ENCODE measurements at places on chromosomes 5 and 9.

DNA sequence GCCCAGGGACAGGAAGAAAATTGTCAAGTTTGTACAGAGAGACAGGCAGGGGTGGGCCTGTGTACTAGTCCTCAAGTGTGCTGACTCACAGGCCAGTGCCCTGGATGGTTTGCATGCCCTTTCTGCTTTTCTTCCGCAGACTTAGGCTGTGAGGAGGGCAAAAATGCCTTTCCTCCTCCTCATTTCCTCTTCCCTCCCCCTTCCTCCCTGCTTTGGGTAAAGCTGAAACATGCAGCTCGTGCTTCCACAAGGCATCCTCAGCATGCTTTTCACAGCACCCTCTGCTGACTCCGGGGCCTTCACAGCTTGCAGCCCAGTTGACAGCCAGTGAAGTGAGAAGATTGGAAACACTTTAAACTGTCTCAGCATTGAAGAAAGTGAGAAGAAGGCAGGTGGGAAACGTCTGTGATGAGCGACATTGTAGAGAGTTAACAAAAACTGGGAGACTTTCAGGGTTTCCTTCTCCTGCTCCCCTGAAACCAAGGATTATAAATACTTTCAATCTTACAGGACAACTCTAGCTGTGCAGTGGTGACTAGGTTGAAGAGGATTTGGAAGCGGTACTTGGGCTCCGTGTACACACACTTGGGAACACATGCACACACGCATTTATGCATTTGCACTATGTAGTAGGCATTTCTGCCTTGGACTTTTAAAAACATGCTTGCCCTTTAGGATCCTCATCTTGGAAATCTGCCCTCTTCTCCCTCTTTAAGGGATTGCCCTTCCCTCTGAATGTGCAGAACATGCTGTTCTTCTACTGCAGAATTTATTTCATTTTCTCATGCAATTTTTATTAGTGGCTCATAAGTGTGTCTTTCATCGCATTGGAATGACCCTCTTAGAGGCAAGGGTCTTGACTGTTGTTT lies 138.8 kb downstream of the GRIA1 start:
- no peak for DNase-seq

DNA sequence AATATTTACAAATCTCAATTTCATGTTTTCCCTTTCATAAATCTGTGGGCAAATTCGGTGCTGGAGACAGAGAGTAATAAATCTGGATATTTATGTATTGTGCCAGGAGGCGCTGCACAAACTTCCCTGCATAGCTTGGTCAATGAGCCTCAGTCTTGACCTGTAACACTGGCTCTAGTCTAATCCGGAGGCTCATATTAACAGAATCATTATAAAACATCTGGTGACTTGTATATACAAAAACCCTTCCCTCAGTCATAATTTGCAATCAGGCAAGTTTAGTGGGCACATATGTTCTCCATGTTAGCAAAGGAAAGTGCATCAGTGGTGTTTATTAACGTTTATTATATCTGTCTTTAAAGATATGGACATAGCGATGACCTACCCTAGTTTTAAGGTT lies 104.0 kb upstream of the BNC2 start:
- no peak for DNase-seq

DNA sequence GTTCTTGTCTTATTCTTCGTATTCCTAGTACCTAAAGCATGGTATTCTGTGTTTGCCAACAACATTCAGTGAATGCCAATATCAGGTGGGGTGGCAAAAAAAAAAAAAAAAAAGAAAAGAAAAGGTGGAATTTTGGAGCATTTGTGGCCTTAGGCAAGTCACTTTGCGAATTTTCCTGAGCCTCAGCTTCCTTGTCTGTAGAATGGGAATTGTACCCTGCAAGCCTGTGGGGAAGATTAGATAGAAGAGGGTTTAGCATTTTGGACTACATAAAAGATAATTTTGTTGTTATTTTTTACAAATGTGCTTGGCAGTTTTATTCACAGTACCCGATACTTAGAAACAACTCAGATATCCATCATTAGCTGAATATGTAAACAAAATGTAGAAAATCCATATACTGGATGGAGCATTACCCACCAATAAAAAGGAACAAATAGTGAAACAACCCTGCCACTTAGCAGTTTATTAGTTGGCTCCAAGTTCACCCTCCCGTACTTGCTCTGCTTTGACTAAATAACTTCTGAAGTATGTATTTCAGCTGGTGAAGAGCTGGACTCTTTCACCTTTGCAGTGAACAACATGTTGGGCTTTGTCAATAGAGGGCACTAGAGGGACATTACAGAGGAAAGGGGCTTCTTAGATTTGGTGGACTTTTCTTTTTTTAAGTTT lies 13.6 kb downstream of the UBE2D2 start:
- DNase-seq: no peak

GRCh38 chr5:9166202-9167112 lies 379.4 kb downstream of the SEMA5A start:
- no peak for DNase-seq

GRCh38 chr5:30100929-30101328 lies 1092.6 kb upstream of the CDH6 start:
- no peak for DNase-seq

DNA sequence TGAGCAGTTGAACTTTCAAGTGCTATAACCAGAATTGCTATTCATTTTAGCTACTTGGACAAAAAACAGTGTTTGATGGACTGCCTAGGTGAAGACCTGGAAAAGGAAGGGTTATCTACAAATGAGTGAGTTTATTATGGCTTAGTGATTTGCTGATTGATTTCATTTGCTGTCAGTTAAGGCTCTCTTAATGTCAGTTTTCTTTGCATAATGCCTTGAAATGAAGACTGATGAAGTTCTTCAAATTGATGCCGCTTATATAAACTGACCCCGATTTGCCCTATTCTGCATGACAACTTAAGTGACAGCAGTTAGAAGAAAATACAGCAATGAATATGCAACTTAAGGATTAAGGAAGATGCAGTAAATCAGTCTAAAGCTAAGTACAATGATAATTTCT lies 332.6 kb downstream of the CCDC171 start:
- no peak for DNase-seq

DNA sequence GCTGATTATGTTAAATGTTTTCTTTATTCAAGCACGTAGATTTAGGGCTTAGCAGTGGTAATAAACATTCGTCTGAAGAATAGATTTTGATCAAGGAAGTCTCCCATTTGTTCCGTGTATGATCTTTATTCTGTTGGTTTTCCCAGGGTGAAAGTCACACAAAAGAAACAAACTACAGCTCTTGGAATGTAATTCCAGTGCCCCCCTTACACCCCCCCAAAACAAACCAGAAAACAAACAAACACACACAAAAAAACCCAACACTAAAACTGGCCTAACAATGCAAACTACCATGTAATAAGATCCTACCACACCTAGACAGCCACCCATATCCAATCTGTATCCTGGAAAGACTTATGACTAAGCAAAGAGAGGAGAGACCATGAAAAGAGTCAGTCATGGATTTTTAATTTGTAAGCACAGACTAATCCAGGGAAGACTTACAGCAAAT lies 196.2 kb upstream of the ELL2 start:
- no peak for DNase-seq

DNA sequence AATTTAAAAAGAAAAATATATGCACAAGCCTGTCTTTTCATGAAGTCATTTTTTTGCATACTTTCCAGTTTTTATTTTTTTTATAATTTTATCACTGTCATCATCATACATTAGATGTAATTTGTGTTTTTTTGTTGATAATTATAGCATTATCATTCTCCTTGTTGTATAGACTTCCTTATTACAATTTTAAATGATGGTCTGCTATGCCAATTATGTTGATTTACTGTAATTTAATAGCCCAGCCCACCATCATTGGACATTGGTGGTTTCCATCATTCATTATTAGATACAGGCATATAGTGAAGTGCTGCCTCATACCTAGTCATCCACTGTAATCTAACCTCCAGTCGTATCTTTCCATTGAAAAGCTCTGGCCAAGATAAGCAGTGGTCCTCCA lies 3.8 kb upstream of the TJP2 start:
- no peak for DNase-seq

GRCh38 chr9:111621895-111622480 lies 9.1 kb upstream of the DNAJC25 start:
- no peak for DNase-seq

DNA sequence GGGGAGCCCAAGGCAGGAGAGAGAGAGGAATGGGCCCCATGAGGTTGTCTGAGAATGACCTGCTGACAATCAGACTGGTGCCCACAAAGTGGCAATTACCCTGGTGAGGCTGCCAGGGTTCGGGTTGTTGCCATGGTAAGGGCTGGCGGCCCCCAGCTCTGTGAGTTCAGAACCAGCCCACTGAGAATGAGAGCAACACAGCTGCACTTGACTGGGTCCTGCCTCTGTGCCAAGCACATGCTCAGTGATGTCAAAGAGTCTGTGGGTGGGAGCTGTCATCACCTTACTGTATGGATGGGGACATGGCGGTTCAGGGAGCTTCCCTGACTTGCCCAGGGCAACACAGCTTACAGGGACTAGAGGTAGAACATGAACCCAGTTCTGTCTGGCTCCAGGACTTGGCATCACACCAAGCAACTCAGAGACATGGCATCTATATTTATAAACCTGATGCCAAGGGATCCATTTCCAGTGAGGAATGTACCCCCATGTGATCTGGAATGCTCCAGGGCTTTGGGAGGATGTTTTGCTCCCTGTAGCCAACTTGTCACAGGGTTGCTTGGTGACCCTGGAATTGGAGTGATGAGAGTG lies 38.2 kb upstream of the TEX48 start:
- DNase-seq: no peak

DNA sequence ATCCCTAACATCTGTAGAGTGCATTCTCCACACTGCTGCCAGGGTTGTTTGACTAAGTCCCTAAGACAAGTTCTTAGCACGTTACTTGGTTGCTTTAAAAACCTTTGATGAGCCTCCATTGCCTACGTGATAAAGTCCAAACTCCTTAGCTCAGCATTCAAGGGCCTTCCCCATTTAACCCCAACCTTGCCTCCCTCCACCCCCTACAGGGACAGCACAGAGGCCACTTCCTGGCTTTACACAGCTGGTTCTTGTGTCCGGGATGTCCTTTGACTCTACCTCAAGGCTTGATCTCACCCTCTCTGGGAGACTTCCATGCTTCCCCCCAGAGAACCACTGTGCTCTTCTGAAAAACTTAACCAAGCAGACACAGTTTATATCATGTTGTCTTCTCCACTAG lies 29.4 kb downstream of the FAM240B start:
- no peak for DNase-seq

DNA sequence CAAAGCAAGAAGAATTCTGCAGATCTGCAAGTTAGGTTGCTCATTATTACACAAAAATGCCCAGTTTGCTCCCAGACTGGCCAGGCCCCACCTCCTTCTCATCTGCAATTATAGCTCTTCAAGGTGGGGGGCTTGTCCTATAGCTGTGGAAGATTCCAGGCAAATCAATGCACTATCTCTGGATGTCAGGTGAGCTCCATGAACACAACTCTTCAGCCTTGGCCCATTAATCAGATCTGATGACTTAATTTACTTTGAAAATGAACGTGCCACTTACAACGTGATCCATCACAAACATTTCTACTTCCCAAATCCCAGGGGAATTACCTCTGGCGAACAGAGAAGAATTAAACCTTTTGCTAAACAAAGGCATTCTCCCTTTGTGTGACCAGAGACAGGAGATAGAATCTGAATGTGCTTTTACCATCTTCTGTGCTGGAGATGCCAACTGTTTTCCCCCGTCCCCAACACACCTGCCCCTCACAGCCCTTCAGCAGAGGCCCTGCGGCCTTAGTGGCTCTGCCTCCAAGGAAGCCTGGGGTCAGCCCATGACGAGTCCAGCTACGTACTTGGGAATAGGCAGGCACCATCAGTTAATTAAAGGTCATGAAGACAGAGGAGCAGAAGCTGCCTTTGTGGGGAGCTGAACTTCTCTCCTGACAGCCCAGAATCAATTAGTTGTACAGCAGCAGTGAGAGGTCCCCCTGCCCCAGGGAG lies 60.5 kb downstream of the SNX18 start:
- DNase-seq: no peak

GRCh38 chr9:80948066-80948465 lies 741.3 kb downstream of the TLE1 start:
- peak; percentile 41 for DNase-seq

- no peak for DNase-seq
These were observed 1061.0 kb downstream of the NR2F1-AS1 start for GRCh38 chr5:92519811-92520632.

GRCh38 chr5:81292130-81292529 lies 9.3 kb upstream of the ZCCHC9 start:
- DNase-seq: no peak

DNA sequence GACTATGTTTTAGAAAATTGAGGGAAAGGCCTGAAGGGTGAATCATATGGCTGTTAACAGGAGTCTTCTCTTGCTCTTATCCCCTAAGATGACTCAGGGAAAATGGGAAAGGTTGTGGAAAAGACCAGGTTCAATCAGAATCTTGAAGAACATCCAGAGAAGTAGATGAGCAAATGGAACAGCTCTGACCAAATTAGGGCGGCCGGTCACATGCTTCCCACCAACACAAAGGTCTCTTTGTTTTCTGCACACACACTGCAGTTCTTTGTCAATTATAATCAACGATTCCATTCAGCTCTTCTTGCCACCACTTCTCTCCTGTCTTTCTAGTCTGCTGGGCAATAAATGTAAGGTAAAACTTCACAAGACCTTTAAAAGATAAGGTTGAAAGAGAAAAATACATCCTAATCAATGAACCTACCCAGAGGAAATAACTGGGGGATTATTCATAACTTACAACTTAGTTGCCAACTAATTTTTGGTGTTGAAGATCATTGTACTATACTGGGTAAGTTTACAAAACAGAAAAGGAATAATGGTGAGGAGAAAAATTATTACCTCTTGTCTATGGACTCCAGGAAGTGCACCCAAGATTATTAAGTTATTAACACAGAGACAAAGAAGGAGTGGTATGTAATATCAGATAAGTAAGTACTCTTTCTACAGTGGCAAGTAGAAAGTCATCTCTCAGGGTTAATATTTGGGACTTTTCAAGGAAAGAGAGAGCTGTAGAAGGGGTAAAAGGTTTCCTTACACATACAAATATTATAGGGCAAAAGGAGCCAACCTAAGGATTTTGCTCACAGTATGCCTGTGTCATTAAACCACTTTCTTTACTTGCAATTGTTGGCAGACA lies 441.9 kb upstream of the PIK3R1 start:
- DNase-seq: no peak

- no peak for DNase-seq
These were observed 171.1 kb downstream of the DMRT2 start for GRCh38 chr9:1221298-1221697.

DNA sequence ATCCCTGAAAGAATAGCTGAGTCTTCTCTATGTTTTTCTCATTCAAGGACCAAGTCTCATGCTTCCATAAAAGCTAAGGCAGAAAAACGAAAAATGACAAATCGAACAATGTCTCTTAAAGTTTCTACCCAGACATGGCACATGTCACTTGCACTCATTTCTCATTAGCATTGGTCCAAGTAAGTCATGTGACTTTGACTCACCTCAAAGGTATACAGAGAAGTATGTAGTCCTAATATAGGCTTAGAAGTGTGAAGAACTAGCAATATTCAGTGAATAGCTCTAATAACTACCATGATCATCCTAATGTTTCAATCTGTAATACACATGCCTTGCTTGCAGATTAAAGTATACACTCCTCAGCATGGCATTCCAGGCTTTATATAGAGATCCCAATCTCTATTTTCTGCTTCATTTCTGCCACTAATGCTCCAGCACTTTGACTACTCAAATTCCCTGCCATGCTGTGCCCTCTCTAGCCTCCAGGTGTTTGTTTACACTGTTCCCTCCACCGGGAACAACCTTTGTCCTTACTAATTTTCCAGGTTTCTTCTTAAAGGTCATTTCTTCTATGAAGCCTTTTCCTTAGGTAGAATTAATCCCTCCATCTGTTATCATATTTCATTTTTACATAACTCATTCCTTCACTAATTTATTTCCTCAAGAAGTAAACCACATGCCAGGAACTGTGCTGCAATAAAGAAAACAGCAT lies 98.9 kb downstream of the CEMIP2 start:
- no peak for DNase-seq

All from skin of body (tissue), 3 donors.